ENCODE measurements at places on chromosomes 1 and 21. TPM values are rescaled to one million over a fixed set of nuclear protein-coding genes. Genes with fewer than 3 reads are reported as not detected.

Gene LCE3D
- not detected for total RNA-seq

DNA sequence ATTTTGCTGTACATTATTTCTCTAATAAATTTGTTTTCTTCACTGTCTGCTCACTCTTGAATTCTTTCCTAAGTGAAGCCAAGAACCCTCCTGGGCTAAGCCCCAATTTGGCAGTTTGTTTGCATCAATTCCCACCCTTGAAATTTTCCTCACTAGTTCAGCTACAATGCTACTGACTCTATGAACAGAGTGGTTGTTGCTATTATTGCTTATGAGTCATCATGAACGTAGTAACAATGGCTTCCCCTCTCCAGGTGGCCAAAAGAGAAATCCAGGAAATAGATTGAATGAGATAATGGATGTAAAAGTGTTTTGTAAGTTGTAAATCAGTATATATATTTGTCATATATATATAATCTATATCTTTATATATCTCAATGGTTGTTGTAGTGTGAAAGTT is 193.0 kb downstream of the URB2 start:
- no peak for DNase-seq
- H3K36me3 ChIP-seq = no peaks in the 10 kb centered on the region
- no peak overlapping the region for H3K4me3 ChIP-seq
- peaks cover 4% of the 10 kb centered on the region for H3K4me1 ChIP-seq
- H3K27me3 ChIP-seq = peaks cover 52% of the 10 kb centered on the region

DNA sequence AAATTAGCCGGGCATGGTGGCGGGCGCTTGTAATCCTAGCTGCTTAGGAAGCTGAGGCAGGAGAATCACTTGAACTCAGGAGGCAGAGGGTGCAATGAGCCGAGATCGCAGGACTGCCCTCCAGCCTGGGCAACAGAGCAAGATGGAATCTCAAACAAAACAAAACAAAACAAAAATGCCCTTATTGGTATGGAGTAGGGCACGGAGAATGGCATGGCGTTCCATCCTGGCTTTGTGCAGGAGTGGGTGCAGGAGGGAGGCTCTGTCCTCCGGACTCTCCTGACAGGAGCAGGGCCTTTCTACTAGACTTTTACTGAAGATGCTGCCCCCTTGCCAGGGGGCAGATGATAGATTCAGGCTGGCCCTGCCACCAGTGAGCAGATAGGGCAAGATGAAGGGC is 1.0 kb downstream of the TMEM61 start:
- no peak overlapping the region for H3K27ac ChIP-seq
- H3K4me3 ChIP-seq = peak overlapping the region; percentile 65
- H3K36me3 ChIP-seq = no peaks in the 10 kb centered on the region
- DNase-seq = no peak
- H3K4me1 ChIP-seq = peaks cover 9% of the 10 kb centered on the region
- H3K27me3 ChIP-seq = peaks cover 20% of the 10 kb centered on the region

GRCh38 chr1:199691540-199691939 is 336.0 kb upstream of the NR5A2 start:
- H3K4me3 ChIP-seq = no peak overlapping the region
- no peaks in the 10 kb centered on the region for H3K36me3 ChIP-seq
- peaks cover 7% of the 10 kb centered on the region for H3K4me1 ChIP-seq
- no peak overlapping the region for H3K27ac ChIP-seq
- no peak for DNase-seq
- peaks cover 15% of the 10 kb centered on the region for H3K27me3 ChIP-seq

GRCh38 chr1:232911027-232911599 is 39.3 kb upstream of the NTPCR start:
- no peaks in the 10 kb centered on the region for H3K36me3 ChIP-seq
- peaks cover 1% of the 10 kb centered on the region for H3K4me1 ChIP-seq
- H3K27me3 ChIP-seq = peaks cover 50% of the 10 kb centered on the region
- DNase-seq = peak; percentile 63
- H3K27ac ChIP-seq = no peak overlapping the region

GRCh38 chr1:241396747-241397681 is 40.0 kb upstream of the RGS7 start:
- peaks cover 32% of the 10 kb centered on the region for H3K4me1 ChIP-seq
- peak overlapping the region; percentile 81 for H3K27ac ChIP-seq

- no peaks in the 10 kb centered on the region for H3K36me3 ChIP-seq
- no peak for DNase-seq
- H3K4me1 ChIP-seq = no peaks in the 10 kb centered on the region
- peaks cover 5% of the 10 kb centered on the region for H3K27me3 ChIP-seq
Measured at GRCh38 chr21:30027986-30028385, 88.2 kb upstream of the GRIK1 start.

Gene ANXA9
- not detected for total RNA-seq

Gene VWA5B1
- not detected for total RNA-seq

Gene LEPR
- total RNA-seq = 14.2 TPM

- H3K4me3 ChIP-seq = no peak overlapping the region
- no peak overlapping the region for H3K27ac ChIP-seq
- DNase-seq = no peak
- no peaks in the 10 kb centered on the region for H3K36me3 ChIP-seq
Measured at GRCh38 chr1:155279268-155279667, 2.0 kb downstream of the HCN3 start.

Gene NPPB
- not detected for total RNA-seq

Gene S100A10
- 234 TPM for total RNA-seq

DNA sequence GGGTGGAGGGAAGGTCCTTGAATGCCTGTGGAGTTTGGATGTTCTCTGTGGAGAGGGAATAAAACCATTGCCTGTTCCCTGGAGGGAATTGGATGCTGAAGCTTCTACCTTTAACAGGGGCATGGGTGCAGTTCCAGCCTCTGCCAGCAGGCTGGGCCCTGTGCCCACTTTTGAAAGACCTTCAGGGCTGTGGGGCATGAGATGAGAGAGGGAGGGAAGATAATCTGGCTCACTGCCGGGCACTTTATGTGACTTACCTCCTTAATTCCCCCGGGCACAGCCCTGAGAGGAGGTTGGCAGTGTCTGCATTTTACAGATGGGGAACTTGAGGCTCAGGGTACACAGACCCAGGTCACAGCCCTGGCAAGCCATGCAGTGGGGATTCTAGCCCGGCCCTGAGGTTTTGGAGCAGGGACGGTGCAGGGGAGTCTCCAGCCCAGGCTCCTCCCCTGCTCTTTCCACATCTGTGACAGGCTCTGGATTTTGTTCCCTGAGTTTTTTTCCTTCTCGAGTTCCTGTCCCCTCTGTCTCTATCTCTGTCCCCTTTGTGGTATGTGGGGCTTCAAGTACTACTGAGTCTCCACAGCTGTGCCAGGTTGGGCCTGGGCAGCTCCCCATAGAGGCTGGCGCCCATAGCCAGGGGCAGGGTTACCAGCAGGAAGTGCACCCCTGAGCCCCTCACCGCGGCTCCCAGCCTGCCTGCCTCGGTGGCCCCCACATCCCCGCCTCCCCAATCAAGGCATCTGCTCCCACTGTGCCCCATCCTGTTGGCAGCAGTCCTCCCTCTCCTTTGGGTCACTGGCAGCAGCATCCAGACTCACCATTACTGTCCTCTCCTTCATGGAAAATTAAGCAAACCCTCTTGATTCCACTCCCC is 14.0 kb upstream of the THEMIS2 start:
- DNase-seq = peak; percentile 94
- no peaks in the 10 kb centered on the region for H3K27me3 ChIP-seq
- H3K27ac ChIP-seq = no peak overlapping the region
- H3K36me3 ChIP-seq = no peaks in the 10 kb centered on the region

GRCh38 chr1:19704247-19705113 is 39.8 kb downstream of the HTR6 start:
- H3K4me1 ChIP-seq = peaks cover 2% of the 10 kb centered on the region
- H3K36me3 ChIP-seq = peaks cover 4% of the 10 kb centered on the region
- H3K27ac ChIP-seq = no peak overlapping the region
- DNase-seq = peak; percentile 92

Gene PYHIN1
- total RNA-seq = not detected

GRCh38 chr1:110328274-110328673 is 10.9 kb upstream of the RBM15 start:
- DNase-seq = no peak
- H3K27me3 ChIP-seq = peaks cover 6% of the 10 kb centered on the region
- no peaks in the 10 kb centered on the region for H3K36me3 ChIP-seq
- no peak overlapping the region for H3K27ac ChIP-seq

Gene AMY1A
- total RNA-seq = not detected

DNA sequence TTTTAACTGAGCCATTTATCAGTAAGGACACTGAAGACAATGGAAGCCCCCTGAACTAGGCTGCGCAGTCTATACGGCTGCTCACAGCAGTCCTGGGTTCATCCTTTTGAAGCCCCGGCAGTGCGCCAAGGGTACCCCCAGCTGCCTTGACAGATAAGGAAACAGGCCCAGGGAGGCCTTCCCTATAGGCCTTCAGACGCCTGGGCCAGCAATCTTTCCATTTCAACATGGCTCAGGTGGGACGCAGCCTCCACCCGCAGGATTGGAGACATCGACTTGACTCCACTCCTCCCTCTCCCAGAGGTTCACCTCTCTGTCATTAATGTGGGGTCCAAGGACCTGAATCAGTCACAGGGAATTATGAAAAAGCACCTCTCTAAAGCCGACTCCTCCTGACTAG is 2.8 kb upstream of the LYPD8 start:
- no peaks in the 10 kb centered on the region for H3K36me3 ChIP-seq
- H3K4me3 ChIP-seq = no peak overlapping the region
- H3K27ac ChIP-seq = no peak overlapping the region
- no peaks in the 10 kb centered on the region for H3K4me1 ChIP-seq
- H3K27me3 ChIP-seq = no peaks in the 10 kb centered on the region

DNA sequence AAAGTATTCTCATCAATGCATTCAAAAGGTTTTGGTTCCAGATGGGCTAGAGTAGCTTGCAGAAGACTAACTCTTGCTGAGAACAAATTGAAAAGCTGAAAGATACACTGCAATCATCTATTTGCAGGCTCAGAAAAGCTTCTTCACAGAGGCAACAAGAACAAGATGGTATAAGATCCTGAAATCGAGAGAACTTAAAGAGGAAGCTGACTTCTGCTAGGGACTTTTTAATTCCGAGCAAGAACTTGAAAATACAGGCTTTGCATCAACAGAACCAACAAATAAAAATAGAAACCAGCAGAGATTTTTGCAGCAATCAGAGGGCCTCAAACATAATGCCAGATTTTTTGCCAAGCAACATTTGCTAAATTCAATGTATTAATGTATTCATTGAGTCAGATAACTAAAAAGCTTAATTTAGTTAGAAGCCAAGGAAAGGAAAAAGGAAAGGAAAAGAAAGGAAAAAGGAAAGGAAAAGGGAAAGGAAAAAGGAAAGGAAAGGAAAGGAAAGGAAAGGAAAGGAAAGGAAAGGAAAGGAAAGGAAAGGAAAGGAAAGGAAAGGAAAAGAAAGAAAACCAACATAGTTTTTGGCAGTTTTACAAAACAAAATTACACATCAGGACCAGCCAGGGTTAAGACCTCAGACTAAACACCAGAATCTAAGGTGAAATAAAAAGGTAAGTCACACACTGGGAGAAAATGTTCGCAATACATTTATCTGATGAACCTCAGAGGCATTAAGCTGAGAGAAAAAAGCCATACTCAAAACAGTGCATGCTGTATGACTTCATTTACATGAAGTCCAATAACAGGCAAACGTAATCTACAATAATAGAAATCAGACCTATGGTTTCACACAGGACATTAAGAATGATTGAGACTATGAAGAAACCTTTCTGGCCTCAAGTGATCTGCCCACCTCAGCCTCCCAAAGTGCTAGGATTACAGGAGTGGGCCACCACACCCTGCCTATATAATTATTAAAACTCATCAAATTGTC is 42.6 kb downstream of the FAF1 start:
- H3K27me3 ChIP-seq = no peaks in the 10 kb centered on the region
- no peak overlapping the region for H3K27ac ChIP-seq
- H3K36me3 ChIP-seq = no peaks in the 10 kb centered on the region
- H3K4me1 ChIP-seq = peaks cover 6% of the 10 kb centered on the region
- no peak for DNase-seq
- no peak overlapping the region for H3K4me3 ChIP-seq

GRCh38 chr1:152036267-152037216 is at the start of gene S100A11:
S100A11 (minus strand) TSS chr1:152037004; CDS start chr1:152036915, 89 bp downstream.
- peak within 1 kb of the TSS; percentile 99 for H3K27ac ChIP-seq
- peak; percentile 94 for DNase-seq
- H3K36me3 ChIP-seq = peaks cover 27% of the 10 kb centered on the region
- H3K4me1 ChIP-seq = peaks cover 27% of the 10 kb centered on the region
- no peaks in the 10 kb centered on the region for H3K27me3 ChIP-seq

Gene IQGAP3
- 8.6 TPM for total RNA-seq

Gene CDA
- total RNA-seq = not detected

Gene STUM
- 0.35 TPM for total RNA-seq

GRCh38 chr1:200166411-200166810 is 138.9 kb downstream of the NR5A2 start:
- no peaks in the 10 kb centered on the region for H3K36me3 ChIP-seq
- peaks cover 9% of the 10 kb centered on the region for H3K27me3 ChIP-seq
- H3K4me1 ChIP-seq = no peaks in the 10 kb centered on the region
- no peak for DNase-seq
- H3K27ac ChIP-seq = no peak overlapping the region

- no peaks in the 10 kb centered on the region for H3K36me3 ChIP-seq
- DNase-seq = no peak
- peaks cover 23% of the 10 kb centered on the region for H3K27me3 ChIP-seq
- no peak overlapping the region for H3K27ac ChIP-seq
- H3K4me3 ChIP-seq = no peak overlapping the region
- H3K4me1 ChIP-seq = no peaks in the 10 kb centered on the region
Measured at GRCh38 chr1:101130673-101131072, 105.1 kb upstream of the DPH5 start.

DNA sequence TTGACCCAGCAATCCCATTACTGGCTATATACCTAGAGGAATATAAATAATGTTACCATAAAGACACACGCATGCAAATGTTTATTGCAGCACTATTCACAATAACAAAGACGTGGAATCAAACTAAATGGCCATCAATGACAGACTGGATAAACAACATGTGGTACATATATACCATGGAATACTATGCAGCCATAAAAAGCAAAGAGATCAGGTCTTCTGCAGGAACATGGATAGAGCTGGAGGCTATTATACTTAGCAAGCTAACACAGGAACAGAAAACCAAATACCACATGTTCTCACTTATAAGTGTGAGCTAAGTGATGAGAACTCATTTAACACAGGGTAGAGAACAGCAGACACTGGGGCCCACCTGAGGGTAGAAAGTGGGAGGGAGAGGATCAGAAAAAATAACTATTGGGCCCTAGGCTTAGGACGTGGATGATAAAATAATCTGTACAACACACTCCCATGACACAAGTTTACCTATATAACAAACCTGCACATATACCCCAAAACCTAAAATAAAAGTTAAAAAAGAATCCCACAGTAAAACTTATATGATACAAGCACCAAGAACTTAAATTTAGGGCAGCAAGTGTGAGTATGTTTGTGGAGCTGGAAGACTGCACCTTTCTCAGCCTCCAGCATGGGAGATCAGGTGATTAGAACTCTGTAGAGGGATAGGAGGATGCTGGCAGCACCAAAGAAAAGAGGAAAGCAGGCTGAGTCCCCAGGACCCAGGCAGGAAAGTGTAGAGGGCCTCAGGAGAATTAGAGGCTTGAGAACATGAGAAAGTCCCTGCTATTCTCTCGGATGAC is 320.8 kb upstream of the USP24 start:
- no peaks in the 10 kb centered on the region for H3K27me3 ChIP-seq
- no peak overlapping the region for H3K27ac ChIP-seq
- DNase-seq = no peak
- H3K36me3 ChIP-seq = no peaks in the 10 kb centered on the region
- peaks cover 15% of the 10 kb centered on the region for H3K4me1 ChIP-seq

Data from osteocyte (in vitro differentiated cells).